ENCODE measurements at places on chromosomes 1 and 21. TPM values are rescaled to one million over a fixed set of nuclear protein-coding genes. Genes with fewer than 3 reads are reported as not detected.

DNA sequence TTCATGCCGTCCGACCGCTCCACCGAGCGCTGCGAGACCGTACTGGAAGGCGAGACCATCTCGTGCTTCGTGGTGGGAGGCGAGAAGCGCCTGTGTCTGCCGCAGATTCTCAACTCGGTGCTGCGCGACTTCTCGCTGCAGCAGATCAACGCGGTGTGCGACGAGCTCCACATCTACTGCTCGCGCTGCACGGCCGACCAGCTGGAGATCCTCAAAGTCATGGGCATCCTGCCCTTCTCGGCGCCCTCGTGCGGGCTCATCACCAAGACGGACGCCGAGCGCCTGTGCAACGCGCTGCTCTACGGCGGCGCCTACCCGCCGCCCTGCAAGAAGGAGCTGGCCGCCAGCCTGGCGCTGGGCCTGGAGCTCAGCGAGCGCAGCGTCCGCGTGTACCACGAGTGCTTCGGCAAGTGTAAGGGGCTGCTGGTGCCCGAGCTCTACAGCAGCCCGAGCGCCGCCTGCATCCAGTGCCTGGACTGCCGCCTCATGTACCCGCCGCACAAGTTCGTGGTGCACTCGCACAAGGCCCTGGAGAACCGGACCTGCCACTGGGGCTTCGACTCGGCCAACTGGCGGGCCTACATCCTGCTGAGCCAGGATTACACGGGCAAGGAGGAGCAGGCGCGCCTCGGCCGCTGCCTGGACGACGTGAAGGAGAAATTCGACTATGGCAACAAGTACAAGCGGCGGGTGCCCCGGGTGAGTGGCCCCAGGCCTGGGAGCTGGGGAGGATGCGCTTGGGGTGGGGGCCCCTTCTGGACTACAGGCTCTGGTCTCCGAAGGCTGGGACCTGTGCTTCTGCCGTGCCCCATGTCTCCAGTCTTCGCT, 1.1 kb downstream of the SKI start:
- peak; percentile 68 for DNase-seq

DNA sequence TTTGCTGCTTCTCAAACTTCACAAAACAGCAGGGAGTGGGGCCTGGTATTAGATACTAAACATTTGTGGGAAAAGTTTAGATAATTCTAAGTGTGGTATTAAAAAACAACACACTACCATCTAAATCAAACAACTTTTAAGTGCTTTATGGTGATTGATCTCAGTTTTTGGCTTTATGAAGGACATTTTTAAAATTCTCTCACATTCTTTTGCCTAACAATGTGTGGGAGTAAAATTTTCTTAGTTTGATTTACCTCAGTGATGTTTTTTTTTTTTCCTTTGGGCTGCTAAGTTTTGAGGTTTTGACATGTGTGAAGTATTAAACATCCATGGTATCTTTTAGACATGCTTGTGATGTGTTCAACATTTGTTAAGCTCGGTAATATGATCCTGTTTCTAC, 116.2 kb downstream of the DISP1 start:
- no peak for DNase-seq

KCNK2 gene
- total RNA-seq = 21.9 TPM

CLIC6 gene
- 0.18 TPM for total RNA-seq

GRCh38 chr1:11654939-11655808, 497 bp downstream of the FBXO44 start:
- peak; percentile 45 for DNase-seq

- DNase-seq = no peak
Observed at GRCh38 chr1:183889095-183889494, 84.2 kb downstream of the RGL1 start.

GRCh38 chr1:228490120-228491078, 3.2 kb downstream of the RNF187 start:
- peak; percentile 54 for DNase-seq

PPIE gene
- total RNA-seq = 19.4 TPM

DNA sequence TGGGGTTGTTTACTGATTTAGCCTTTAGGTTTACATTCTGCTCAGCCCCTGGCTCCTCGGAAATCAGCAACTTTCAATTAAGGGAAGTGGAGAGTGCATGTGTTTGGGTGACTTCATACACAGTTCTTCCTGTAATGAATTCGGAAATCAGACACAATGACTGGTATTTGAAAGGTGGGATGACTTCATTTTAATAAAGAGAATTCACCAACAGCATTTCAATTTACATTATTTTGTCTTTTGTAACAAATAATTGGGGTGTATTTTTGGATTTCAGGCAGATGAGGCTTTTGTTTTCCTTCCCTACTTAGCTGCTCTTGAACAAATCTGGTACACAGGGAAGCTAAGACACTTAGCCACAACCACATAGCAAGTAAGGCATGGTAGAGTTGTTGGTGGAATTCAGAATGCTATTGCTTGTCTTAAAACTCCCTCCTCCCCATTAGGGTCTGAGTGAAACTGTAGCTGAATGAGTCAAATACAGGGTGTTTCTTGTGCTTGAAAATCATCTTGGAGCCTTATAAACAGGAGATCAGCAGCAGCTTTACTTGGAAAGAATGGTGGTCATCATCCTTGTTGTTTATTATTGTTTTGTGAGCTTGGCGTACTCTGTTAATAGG, 917 bp downstream of the STX12 start:
- DNase-seq = no peak

CFHR1 gene
- total RNA-seq = not detected

- DNase-seq = no peak
Observed at GRCh38 chr1:200918006-200918405, 23.3 kb downstream of the INAVA start.

DNA sequence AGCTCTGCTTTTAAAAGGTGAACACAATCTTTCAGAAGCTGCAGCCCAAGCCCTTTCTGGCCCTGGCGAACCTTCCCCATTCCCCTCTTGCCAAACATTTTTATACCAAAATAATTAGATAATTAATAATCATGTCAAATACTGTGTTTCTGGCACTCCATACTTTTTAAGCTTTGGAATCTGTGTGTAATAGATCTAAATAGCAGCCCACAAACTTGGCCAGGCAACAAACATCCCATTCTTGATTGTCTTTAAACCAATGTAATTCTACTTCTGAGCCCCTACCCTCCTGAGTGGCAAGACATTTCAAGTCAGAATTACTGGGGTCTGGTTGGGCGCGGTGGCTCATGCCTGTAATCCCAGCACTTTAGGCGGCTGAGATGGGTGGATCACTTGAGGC, 137.7 kb downstream of the NAV1 start:
- no peak for DNase-seq

- DNase-seq = no peak
Observed at GRCh38 chr1:235525314-235525713, 21.1 kb upstream of the B3GALNT2 start.

F13B gene
- total RNA-seq = not detected

- DNase-seq = no peak
Observed at GRCh38 chr1:200072636-200073285, 45.3 kb downstream of the NR5A2 start.

DNA sequence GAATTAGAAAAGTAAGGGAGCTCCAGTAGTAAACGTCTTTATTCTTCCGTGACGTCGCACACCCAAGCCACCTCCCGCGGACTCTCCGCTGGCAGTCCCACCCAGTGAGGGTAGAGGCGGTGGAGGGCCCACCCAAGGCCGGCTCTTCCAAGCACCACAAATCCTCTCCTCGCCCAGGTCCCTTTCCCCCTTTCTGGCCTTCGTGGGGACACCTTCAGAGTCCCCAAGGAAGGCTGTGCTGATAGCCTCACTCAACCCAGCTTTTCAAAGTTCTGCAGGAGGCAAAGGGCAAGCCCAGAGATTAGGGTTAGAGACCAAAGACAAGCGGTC, 349 bp upstream of the GPN2 start:
- DNase-seq = no peak

CELA3A gene
- total RNA-seq = not detected

TMEM200B gene
- total RNA-seq = 0.82 TPM

PCAT6 gene
- not detected for total RNA-seq

GRCh38 chr1:118396279-118396678, 211.3 kb upstream of the SPAG17 start:
- no peak for DNase-seq

- no peak for DNase-seq
Observed at GRCh38 chr1:229986737-229987337, 80.2 kb upstream of the GALNT2 start.

DNA sequence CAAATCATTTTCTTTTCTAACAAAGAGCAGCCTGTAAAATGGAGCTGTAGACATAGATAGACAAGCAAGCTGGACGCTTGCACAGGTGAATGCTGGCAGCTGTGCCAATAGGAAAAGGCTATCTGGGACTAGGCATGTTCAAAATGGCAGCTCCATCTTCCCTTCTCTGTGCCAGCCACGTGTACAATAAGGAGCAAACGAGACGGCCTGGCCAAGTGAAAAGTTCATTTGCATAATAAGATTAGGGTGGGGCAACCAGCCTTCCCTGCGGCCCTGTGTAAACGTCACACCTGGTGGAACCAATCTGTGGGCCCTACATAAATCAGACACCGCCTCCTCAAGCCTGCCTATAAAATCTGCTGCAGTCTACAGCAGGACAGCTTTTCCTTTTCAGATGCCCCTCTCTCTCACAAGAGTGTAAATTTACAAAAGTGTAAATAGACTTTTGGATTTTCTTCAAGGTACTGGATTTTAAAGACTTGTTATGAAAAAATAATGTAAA, 16.6 kb upstream of the EDEM3 start:
- DNase-seq = no peak

DNA sequence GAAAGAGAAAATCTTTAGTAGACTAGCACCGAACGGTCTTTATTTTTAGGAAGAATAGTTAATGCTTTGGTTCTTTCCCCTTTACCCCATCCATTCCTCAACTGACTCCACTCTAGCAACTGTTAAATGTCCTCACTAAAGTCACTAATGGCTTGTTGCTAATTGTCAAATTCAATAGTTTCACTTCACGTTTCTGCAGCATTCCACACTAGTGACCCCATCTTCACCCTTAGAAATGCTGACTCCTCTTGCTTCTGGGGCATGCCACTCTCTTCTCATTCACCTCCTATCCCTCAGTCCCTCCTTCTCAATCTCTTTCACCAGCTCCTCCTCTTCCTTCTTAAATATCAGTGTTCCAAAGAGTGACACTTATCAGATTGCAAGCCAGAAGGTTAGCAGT, 19.4 kb upstream of the CADM3 start:
- DNase-seq = no peak

DNA sequence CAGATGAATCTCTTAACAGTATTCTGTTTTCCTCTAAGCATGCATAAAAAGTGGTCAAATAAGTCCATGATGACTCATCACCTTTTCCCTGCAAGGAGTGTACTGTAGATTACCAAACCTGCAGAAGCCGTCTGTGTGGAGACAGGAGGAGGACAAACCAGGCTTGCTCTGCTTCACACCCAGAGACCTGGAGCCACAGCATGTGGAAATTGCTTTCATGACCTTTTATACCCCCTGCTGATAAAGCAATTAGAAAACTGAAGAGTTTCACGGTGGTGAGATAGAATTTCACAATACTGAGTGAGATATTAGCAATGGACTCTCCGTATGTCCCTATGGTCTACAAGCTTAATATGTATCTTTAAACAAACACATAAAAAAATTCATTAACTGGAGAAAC, 9.4 kb downstream of the CORT start:
- DNase-seq = no peak

DNA sequence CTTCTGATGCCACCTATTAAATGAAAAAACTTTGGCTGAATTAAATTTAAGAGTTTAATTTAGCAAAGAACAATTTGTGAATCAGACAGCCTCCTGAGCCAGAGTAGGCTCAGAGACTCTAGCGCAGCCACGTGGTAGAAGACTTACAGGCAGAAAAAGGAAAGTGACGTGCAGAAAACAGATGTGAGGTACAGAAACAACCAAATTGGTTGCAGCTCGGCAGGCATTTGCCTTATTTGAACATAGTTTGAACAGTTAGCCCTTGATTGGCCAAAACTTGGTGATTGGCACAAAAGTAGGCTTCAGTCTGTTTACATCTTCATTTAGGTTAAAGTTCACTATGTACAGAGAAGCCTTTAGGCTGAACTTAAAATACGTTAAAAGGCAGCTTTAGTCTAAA, 22.9 kb downstream of the TCP10L start:
- DNase-seq = no peak

GRCh38 chr1:151827853-151828252, 3.7 kb downstream of the RORC start:
- DNase-seq = no peak

- no peak for DNase-seq
Observed at GRCh38 chr1:118473825-118474224, 288.8 kb upstream of the SPAG17 start.

CFAP45 gene
- 1.1 TPM for total RNA-seq

IPO13 gene
- total RNA-seq = 14.0 TPM

DNA sequence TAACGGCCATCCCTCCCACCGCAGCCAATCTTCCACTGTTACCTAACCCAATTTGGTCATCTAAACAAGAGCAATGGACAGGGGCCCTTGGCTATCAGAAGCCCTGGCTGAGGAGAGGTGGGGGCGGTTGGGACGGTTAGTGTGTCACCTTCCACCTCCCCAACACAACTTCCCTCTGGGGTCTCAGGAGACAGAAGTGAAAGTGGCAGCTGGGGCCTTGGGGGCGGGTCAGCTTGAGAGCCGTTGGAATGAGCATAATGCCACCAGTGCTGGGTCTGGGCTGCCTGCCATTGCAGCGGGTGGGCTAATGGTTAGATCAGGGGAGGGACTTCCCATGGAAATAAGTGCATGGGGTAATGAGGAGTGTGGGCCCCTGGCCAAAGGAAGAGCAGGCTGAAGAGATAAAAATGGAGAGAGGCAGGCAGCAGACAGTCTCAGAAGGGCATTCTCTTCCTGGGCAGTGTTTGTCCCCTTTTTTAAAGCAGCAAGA, 7.9 kb downstream of the MEF2D start:
- DNase-seq = no peak

All from cerebellum (tissue), 4 donors.